PC-9 (cell line): ENCODE measurements at places on chromosomes 16 and 17. TPM values are rescaled to one million over a fixed set of nuclear protein-coding genes. Genes with fewer than 3 reads are reported as not detected.

DNA sequence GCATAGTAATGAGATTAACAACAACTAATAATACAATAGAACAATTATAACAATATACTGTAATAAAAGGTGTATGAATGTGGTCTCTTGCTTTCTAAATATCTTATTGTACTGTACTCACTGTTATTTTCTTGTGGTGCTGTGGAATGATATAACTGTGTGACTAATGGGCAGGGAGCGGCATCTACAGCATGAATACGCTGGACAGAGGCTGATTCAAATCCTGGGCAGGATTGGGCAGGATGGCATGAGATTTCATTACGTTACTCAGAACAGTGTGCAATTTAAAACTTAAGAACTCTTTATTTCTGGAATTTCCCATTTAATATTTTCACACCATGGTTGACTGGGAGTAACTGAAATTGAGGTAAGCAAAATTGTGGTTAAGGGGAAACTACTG is 1239.8 kb upstream of the GOT2 start:
- DNase-seq, result no peak

- no peak for DNase-seq
Observed at GRCh38 chr17:82962163-82962720, 117.2 kb upstream of the METRNL start.

Gene IKZF3
- 0.04 TPM in 1 of 2 replicates, not detected in the other for total RNA-seq

Gene HCRT
- total RNA-seq, result not detected in 2 replicates

Gene CDRT4
- 11.0 and 17.9 TPM in 2 replicates for total RNA-seq

- peak; percentile 76 for DNase-seq
Observed at GRCh38 chr17:79042421-79043190, 18.6 kb downstream of the C1QTNF1 start.

GRCh38 chr17:39996800-39997199 is 16.2 kb downstream of the PSMD3 start:
- DNase-seq, result no peak

GRCh38 chr17:77465358-77466041 is 324.7 kb downstream of the SEC14L1 start:
- DNase-seq, result no peak

GRCh38 chr16:3963203-3963602 is 82.7 kb upstream of the CREBBP start:
- no peak for DNase-seq

- DNase-seq, result no peak
Observed at GRCh38 chr17:75719732-75720131, 1.5 kb upstream of the ITGB4 start.

Gene CHST6
- total RNA-seq, result 4.8 and 6.8 TPM in 2 replicates

DNA sequence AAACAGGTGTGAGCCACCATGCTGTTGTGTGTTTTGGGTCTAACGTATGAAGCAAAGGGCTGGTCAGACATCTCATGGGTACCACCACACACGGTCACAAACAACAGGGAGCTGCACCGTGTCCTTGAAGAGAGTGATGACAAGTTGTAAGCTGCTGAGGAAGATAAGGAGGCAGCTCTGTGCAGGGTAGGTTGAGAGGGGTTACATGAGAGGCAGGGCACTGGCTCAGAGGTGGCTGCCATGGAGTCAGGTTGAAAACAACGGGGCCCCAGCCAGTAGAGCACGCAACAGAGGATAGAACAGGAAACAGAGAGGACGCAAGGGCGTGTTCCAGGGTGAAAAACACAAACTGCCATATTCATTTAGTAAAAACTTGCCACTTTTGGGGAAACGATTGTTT is 52.2 kb downstream of the TRARG1 start:
- DNase-seq, result no peak

Gene RCVRN
- not detected in 2 replicates for total RNA-seq

Gene KRTAP2-2
- total RNA-seq, result not detected in 2 replicates

DNA sequence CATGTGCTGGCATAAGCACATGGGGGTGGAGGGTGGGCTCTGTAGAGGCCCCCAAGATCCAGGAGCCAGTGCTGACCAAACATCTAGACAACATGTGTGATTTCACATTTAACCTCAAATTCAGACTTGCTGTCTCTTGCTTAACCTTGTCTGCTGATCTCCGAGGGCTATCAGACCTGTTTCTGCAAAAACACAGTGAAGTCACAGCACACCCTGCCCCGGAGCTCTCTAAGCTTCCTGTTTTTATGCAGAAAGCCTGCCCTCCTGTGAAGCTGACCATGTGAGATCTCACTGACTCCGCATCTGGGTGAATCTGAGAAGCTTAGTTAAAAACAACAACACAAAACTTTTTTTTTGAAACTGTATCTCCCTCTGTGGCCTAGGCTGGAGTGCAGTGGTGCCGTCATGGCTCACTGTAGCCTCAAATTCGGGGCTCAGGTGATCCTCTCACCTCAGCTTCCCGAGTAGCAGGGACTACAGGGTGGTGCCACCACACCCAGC is 6.6 kb upstream of the DPEP2 start:
- DNase-seq, result peak; percentile 87

DNA sequence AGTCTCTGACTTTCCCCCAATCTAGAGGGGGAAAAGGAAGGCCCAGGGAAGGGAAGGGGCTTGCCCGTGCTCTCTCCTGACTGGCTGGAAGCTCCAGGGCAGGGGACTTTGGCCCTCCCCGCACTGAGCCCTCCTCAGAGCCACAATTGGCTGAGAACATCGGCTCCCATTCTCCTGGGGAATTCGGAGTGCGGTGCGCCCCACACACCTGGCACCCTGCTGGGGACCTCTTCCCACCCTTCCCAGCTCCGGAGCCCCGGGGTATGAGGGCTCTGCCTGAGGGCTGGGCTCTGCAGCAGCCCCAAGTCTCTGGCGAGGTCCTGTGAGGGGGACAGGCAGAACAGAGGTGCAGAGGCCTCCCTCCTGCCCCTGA is 36.0 kb downstream of the PIMREG start:
- no peak for DNase-seq

DNA sequence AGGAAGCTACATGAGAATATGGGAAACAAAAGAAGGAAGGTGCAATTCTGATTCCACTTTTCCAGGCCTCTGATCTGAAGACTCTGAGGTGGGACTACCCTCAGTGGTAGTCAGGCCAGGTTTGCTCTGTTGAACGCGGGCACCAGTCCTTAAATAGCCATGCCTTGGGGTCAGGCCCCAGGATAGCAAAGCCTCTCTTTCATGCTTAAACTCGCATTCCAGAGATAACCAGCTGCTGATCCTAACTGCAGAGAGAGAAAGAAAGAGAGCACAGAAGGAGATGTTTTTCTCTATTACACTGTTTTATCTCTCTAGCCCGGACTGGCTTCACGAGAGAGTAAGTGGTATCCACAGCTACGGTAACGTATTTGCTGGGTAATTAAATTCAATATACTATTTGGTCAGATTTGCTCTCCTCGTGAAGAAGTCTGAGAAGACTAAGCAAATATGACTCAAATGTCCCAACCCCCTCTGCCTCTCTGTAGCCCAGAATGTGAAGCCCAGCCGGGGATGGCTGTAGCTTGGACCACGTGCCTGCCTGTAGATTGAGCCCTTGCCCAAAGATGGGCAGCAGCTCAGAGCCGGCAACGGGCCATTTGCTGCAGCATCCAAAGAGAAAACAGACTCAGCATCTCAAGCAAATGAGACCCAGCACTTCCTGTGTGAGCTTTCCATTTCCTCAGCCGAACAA is 122.2 kb downstream of the SMG6 start:
- no peak for DNase-seq

GRCh38 chr17:81173762-81174155 is 7.7 kb upstream of the AATK start:
- DNase-seq, result no peak
